Activated CD4-positive, alpha-beta memory T cell treated with anti-CD3 and anti-CD28 coated beads, Interleukin-2, amount 10 ng/mL, durations not matched to agents 7 days and 5 days (primary cell): ENCODE measurements at places on chromosomes 5 and 9. TPM values are rescaled to one million over a fixed set of nuclear protein-coding genes. Genes with fewer than 3 reads are reported as not detected.

DNA sequence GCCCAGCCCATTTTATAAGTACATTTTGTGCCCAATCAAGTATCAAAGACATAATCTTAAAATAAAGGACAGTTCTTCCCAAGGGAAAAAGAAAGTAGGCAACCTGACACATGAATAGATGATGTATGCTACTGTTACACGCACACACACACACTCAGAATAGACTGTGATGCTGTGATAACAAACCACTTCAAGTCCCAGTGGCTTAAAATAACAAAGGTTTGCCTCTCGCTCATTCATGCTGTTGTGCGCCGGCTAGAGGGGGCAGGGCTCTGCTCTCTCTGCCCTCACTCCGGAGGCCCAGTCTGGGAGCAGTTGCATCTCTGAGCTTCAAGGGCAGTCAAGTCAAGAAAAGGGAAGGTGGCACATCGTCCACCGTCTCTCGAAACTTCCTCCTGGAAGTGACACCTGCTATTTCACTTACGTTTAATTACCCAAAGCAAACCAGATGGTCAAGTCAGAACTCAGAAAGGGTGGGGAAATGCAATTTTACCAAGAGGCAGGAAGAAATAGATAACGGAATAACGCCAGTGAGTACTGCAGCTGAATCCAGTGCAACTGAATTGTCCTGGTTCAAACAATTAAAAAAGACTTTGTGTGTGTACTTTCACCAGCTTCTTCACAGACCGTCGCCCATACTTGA, 43.3 kb downstream of the ANKRD33B start:
- peaks cover 18% of the 10 kb centered on the region for H3K4me1 ChIP-seq
- H3K27me3 ChIP-seq, result no peaks in the 10 kb centered on the region
- no peak overlapping the region for H3K27ac ChIP-seq
- H3K4me3 ChIP-seq, result no peak overlapping the region
- no peak for DNase-seq
- no peaks in the 10 kb centered on the region for H3K36me3 ChIP-seq

DNA sequence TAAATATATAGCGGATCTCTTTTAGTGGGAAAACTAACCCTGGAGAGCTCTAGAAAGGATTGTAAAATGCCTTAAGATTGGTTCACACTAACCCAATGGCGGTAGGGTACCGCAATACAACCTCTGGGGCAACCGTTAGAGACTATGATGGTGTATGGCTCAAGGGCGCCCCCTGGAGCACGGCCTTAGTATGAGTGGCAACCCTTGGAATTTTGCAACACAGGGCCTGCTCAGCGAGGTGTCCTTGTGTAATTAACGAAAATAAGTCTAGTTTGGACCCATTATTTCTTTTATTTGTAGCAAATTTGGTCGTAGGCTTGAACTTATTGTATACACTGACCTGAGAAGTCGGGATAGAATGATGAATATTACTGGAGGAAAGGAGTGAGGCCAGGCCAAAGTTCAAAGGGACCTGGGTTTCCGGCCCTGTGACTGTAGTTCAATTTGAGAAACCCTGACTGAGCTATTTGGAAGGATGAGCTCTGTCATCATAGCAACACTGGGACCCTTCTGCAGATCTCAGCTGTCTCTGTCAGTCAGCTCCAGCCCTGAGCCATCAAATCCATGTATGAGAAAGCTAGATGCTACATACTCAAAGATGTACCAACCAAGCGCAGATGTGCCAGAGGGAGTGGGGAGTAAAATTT, 54.8 kb downstream of the CAMK4 start:
- H3K4me3 ChIP-seq, result no peak overlapping the region
- H3K4me1 ChIP-seq, result peaks cover 10% of the 10 kb centered on the region
- no peaks in the 10 kb centered on the region for H3K36me3 ChIP-seq

The CCDC187 gene
- not detected for total RNA-seq

The DMXL1 gene
- total RNA-seq, result 33.0 TPM

The TEX48 gene
- total RNA-seq, result 0.48 TPM

DNA sequence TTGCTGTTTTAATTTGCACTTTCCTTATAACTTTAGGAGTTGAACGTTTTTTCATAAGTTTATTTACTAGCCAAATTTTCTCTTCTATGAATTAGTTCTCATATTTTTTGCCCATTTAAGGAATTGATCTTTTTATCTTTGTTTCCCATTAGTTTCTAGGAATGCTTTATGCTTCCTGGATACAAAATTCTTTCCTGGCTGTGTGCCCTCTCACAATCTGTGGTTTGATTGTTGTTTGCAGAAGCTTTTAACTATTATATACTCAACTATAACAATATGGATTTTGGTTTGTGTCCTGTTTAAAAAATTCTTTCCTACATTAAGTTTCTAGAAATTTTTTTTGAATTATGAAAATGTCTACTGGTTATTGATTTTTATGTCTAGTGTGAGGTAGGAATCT, 206.3 kb downstream of the CSNK1G3 start:
- H3K27me3 ChIP-seq, result no peaks in the 10 kb centered on the region
- no peak for DNase-seq
- no peak overlapping the region for H3K4me3 ChIP-seq
- H3K36me3 ChIP-seq, result no peaks in the 10 kb centered on the region
- no peaks in the 10 kb centered on the region for H3K4me1 ChIP-seq
- no peak overlapping the region for H3K27ac ChIP-seq

- peaks cover 46% of the 10 kb centered on the region for H3K27me3 ChIP-seq
- peaks cover 23% of the 10 kb centered on the region for H3K4me1 ChIP-seq
- no peak overlapping the region for H3K27ac ChIP-seq
Measured at GRCh38 chr9:128419061-128419925, 1.4 kb upstream of the CERCAM start.

The BARHL1 gene
- total RNA-seq, result not detected
